ENCODE measurements at places on chromosomes 6 and 20.

DNA sequence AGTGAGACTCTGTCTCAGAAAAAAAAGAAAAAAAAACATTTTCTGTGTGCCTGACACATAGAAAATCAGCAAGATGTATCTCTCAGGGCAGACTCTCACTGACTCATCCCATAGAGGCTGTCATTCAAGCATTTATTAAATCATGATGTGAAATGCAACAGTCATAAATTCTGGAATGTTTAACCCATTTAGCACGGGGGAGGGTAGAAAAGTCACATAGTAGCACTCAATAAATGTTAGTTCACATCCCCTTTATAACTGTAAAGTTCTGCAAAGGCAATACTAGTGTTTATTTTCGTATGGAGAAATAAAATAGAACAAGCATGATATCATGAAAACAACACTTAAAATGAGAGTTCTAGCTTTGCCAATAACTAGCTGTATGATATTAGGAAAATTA lies 15.5 kb upstream of the CARMIL1 start:
- DNase-seq, result no peak

DNA sequence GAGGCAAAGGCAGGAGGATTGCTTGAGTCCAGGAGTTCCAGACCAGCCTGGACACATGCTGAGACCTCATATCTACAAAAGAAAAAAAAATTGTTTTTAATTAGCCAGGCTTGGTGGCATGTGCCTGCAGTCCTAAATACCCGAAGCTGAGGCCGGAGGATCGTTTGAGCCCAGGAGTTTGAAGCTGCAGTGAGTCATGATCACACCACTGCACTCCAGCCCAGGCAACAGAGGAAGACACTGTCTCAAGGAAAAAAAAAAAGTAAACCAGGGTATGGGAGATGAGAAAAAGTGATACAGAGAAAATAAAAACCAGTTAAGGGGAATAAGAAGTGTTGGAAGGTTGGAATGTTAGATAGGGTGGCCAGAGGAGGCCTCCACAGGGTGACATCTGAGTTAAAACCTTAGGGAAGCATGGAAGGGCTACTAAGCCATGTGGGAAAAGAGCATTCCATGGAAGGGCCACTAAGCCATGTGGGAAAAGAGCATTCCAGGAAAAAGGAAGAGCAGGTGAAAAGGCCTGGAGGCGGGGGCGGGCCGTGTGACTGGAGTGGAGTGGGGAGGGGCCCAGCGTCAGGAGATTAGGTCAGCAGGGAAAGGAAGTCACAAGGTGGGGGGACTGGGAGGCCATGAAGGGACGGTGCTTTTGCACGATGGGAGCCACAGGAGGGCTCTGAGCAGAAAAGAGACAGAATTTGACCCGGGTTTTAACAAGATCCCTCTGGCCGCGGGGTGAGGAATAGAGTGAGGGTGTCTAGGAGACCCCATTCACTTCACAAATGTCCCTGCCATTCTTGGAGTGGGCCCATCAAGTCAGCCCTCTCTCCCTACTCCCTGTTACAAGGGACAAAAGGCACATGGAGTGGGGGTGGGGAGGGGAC lies 18.3 kb downstream of the CPNE5 start:
- no peak for DNase-seq

DNA sequence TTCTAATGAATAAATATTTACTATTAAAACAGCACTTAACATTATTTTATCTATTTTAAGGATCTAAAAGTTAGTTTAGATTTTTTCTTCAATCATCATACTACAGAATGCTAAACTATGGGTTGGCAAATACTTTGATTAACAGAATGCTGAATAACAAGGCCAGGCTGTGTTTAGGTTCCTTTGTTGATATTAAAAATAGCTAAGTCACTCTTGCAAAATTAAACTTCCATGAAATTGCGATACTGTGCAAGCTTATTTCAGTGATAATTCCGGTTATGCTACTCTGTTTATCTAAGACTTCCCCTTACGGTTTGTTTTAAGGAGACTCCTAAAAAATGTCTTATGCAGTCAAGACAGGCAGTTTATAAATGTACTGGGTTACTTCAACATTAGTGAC lies 2.8 kb downstream of the RNF24 start:
- no peak for DNase-seq

- DNase-seq, result no peak
Measured at GRCh38 chr6:113833537-113833936, 23.6 kb upstream of the MARCKS start.

DNA sequence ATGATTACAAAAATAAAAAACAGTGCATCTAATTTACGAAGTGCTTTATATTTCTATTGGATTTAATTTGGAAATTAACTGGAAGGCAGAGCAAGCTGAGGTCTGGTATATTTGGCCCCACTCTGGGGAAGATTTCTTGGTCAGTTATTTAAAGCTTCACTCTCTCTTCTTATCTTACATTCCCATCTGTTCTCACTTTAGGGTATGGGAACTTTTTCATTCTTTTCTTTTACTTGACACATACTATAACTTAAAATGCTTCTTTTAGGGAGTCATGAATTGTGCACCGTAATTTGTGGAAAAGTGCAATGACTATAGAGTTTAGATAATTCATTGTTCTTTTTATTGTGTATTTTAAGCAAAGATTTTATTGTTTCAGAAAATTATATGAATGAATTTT lies 170.4 kb downstream of the BCKDHB start:
- DNase-seq, result no peak

DNA sequence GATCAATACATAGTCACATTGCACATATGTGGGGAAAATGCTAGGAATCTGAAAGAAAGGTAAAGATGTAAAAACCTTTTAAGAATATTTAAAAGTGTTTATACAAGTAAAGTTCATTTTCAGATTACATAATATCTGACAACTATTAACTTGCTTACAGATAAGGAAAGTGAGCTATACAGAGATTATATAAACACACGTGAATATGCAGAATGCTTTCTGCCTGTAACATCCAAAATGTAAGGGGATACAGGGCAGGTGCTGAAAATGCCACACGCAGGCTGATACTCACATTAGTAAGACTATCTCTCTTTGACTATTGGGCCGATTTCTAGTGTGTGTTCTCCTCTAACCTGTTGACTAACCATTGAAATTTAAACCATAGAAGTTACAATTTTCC lies 17.9 kb upstream of the MAP7 start:
- DNase-seq, result no peak

DNA sequence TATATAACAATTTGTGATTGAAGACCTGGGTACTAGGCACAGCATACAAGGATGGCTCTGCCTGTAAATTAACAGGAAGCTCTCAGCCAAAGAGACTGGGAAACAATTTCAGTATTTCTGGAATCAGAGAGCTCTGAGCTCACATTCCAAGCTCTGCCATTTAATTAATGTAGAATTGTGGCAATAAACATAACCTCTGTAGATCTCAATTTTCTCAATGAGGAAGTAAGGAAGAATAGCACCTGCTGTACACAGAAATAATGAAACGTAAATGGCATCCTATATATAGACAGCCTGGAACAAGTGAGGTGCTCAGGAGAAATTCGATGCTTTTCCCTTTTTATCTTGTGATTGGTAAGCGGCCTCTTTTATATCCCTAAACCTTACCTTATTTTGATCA lies 538.5 kb upstream of the JAG1 start:
- no peak for DNase-seq

All from CD4-positive, alpha-beta T cell treated with Interleukin-4 for 4 hours (primary cell).